ENCODE measurements at places on chromosomes 16 and 17.

GRCh38 chr16:58293449-58293848 lies 1.4 kb downstream of the PRSS54 start:
- H3K4me3 ChIP-seq = no peak overlapping the region
- H3K27ac ChIP-seq = no peak overlapping the region
- H3K27me3 ChIP-seq = no peaks in the 10 kb centered on the region
- no peaks in the 10 kb centered on the region for H3K4me1 ChIP-seq
- no peaks in the 10 kb centered on the region for H3K36me3 ChIP-seq

GRCh38 chr17:4019275-4019674 lies 55.0 kb upstream of the ATP2A3 start:
- no peak overlapping the region for H3K4me3 ChIP-seq
- H3K27ac ChIP-seq = no peak overlapping the region
- peaks cover 97% of the 10 kb centered on the region for H3K36me3 ChIP-seq
- no peaks in the 10 kb centered on the region for H3K4me1 ChIP-seq
- H3K27me3 ChIP-seq = no peaks in the 10 kb centered on the region
- DNase-seq = no peak

DNA sequence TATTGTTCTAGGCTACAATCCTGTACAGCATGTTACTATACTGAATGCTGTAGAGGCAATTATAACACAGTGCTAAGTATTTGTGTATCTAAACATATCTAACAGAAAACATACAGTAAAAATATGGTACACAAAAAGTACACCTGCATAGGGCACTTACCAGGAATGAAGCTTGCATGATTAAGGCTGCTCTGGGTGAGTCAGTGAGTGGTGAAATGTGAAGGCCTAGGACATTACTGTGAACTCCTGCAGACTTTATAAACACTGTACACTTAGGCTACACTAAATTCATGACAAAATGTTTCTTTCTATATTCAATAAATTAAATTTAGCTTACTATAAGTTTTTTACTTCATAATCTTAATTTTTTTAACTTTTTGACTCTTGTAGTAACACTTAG lies 37.1 kb downstream of the AMFR start:
- H3K4me1 ChIP-seq = peaks cover 8% of the 10 kb centered on the region
- H3K36me3 ChIP-seq = peaks cover 92% of the 10 kb centered on the region
- H3K27ac ChIP-seq = no peak overlapping the region
- DNase-seq = no peak
- H3K4me3 ChIP-seq = no peak overlapping the region

DNA sequence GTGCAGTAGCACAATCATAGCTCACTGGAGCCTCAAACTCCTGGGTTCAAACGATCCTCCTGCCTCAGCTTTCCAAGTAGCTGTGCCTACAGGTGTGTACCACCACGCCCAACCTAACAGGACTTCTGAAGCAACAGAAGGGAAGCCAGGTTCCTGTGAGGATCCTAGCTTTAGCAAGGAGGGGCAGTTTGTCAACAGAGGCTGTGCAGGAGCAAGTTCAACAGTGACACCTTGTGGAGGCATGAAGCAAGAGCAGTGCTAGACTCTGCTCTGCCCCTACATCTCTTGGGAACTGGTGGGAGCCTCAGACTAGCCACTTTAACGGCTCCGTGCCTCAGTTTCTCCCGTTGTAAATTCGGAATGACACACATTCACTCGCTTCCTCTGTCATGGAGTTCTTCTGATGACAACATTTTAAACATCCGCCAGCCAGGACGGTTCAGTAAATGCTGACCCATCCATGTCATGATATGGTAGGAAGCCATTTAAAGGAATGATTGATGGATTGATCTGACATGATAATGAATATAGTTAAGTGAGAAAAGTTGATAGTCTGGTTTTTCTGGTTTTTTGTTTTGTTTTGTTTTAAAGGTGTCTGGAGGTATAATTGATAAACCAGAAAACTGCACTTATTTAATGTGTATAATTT lies 218.7 kb downstream of the MRTFB start:
- H3K36me3 ChIP-seq = no peaks in the 10 kb centered on the region
- H3K4me1 ChIP-seq = peaks cover 18% of the 10 kb centered on the region
- no peak overlapping the region for H3K4me3 ChIP-seq
- DNase-seq = no peak

DNA sequence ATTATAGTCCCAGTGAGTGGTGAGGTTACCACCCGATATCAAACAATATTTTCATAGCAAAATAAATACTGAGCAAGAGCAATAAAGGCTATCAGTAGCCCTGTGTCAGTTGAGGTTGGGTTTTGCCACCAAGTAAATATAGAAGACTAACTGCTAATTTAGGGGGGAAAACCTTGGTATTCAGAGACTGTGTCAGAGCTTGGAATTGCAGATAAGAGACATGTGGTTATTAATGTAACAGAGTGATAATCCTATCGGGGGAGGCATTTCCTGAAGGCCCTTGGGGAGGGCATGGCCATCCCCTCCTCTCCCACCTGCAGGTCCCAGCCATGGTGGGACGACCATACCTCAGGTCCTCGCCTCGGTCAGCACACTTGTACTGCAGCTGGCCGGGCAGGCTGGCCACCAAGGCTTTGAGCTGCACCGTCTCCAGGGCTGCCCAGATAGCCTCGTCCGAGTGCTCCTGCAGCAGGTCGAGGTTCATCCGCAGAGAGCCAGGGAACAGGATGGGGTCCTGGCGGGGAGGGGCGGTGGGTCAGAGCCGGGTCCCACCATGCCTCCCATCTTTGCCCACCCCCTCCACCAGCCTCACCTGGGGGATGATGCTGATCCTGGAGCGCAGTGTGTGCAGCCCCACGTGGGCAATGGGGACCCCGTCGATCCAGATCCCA lies 68.9 kb downstream of the ABCC6 start:
- H3K36me3 ChIP-seq = no peaks in the 10 kb centered on the region
- peaks cover 18% of the 10 kb centered on the region for H3K4me1 ChIP-seq
- no peak for DNase-seq
- H3K4me3 ChIP-seq = no peak overlapping the region
- no peaks in the 10 kb centered on the region for H3K27me3 ChIP-seq

DNA sequence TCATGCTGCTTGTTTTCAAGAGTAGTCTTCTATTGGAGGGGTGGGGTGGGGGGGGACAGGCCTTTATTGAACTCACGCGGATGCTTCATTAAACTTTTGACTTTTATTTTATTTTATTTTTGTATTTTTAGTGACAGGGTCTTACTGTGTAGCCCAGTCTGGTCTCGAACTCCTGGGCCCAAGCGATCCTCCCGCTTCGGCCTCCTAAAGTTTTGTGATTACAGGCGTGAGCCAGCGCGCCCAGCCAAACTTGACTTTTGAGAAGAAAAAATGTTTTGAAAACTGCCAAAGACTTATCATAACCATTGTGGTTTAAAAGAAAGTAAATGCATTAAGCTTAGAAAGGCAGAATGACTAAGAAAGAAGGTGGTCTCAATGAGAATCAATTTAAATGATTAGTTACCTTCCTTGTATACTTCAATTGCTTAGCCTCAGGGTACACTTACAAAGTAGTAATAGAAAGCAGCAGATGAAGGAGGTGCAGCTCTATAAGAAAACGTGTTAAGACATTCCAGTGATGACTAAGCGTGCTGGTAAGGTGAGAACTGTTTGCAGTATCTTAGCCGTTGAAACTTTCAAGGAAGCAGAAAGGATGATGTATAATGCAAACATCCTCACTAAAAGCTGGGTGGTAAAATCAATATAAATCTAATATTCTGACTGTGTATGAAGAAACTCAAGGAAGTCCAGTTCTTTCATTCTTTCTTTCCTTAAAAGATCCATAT lies 1.2 kb downstream of the AP2B1 start:
- H3K27ac ChIP-seq = no peak overlapping the region
- H3K27me3 ChIP-seq = no peaks in the 10 kb centered on the region
- no peak for DNase-seq
- H3K4me1 ChIP-seq = peaks cover 60% of the 10 kb centered on the region

DNA sequence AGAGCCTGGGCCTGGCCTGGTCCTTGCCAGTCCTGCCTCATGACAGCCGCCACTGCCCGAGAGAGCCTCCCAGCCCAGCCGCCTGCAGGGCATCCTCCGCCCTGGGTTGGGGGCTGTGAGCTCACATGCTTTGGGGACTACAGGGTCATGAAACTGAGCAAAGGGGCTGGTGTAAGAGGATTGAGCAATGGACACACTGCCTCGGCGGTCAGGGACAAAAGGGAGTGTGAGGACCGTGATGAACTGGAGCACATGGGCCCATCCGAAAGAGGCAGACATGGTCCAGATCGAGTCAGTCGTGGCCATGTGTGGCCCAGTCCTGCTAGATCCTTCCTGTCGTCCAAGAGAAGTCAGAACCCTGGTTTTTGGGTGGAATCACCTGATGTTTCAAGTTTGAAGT lies 52.3 kb downstream of the GSG1L start:
- H3K27me3 ChIP-seq = peaks cover 89% of the 10 kb centered on the region
- no peak overlapping the region for H3K27ac ChIP-seq
- no peaks in the 10 kb centered on the region for H3K4me1 ChIP-seq
- DNase-seq = no peak
- H3K36me3 ChIP-seq = no peaks in the 10 kb centered on the region

DNA sequence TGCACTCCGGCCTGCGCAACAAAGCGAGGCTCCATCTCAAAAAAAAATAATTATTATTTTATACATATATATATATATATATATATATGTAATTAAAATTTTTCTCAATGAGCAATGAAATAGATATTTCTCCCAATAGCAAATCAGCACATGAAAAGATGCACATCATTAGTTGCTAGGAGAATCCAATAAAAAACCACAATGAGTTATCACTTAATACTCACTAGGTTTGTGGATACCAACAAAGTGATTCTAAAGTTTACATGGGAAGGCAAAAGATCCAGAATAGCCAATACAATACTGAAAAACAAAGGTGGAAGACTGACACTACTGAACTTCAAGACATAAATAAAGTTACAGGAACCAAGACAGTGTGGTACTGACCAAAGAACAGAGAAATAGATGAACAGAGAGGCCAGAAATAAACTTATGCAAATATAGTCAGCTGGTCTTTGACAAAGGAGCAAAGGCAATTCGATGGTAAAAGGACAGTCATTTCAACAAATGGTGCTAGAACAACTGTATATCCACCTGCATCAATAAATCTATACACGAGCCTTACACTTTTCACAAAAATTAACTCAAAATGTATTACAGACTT lies 13.6 kb downstream of the SMG6 start:
- H3K27ac ChIP-seq = no peak overlapping the region
- no peaks in the 10 kb centered on the region for H3K27me3 ChIP-seq
- DNase-seq = no peak
- H3K36me3 ChIP-seq = peaks cover 90% of the 10 kb centered on the region
- no peaks in the 10 kb centered on the region for H3K4me1 ChIP-seq
- H3K4me3 ChIP-seq = no peak overlapping the region

Data from left ventricle myocardium inferior (tissue), 1 donor.